ENCODE measurements at places on chromosomes 5 and 9.

- DNase-seq = no peak
These were observed 30.0 kb downstream of the PLPP7 start for GRCh38 chr9:131319486-131319885.

DNA sequence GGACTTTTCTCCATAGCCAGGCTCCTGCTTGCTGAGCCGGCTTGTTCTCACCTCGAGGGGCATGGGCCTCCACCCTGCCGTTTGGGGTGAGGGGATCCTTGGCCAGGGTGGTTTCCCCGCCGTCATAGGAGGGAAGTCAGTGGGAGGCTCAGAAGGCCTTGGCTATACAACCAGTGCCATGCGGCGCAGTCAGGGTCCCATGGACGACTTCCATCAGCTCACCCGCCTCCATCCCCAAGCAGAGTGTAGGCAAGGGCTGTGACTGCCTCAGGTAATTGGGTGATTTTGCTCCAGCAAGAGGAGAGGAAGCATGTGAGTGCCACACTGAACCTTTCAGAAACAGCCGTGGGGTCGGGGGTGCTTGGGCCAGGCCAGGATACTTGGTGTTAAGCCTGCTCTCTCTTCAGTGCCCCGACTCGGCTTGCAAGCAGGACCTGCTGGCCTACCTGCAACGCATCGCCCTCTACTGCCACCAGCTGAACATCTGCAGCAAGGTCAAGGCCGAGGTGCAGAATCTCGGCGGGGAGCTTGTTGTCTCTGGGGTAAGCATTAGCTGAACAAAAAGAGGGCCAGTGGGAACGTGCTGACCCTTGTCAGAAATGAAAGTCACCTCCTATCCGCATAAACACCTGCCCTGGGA, 57.2 kb upstream of the LRRTM2 start:
- DNase-seq = no peak

- DNase-seq = no peak
These were observed 123.5 kb upstream of the LMX1B start for GRCh38 chr9:126490214-126490631.

DNA sequence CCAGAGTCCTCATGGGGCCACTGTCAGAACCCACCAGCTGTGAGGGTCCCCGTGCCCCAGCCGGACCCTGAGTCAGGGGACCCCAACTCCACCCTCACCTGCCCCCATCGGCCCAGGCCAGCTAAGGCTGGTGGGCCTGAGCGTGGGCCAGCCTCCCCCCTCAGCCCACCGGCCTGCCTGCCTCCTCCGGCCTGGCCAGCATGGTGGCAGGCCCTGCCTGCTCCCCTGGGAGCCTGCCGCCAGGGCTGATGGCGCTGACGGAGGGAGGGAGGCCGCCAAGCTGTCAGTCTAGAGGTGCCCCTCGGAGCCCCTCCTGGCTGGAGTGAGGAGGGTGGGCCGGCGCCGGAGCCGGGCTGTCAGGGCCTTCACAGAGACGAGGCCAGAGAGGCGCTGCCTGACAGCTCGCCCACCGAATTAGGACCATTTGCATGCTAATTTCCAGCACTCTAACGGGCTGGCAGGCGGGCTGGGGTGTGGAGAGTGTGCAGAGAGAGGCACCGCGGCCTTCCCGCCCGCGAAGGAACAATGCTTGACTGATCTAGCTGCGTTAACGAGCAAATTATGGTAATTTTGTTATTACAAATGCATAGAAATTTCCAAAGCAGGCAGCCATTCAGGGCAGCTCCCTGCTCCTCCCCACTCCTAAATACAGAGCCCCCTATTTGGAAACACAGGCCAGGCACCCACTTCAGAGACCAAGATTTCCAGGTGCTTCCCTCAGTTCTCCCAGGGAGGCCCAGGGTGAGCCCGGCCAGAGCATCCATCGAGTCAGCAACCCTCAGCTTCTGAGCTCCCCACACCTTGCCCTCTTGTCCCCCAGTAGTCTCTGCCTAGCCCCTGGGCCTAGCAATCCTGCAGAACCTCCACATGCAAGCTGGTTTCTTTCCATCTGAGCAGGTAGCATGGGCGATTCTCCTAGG, 169.3 kb downstream of the PAX5 start:
- DNase-seq = no peak

- no peak for DNase-seq
These were observed 161.1 kb upstream of the PANK3 start for GRCh38 chr5:168740092-168740800.

- DNase-seq = no peak
These were observed 552.2 kb upstream of the RIOK2 start for GRCh38 chr5:97735209-97735608.

- DNase-seq = no peak
These were observed 33.5 kb upstream of the SHOC1 start for GRCh38 chr9:111828193-111828592.

Data from stimulated activated CD4-positive, alpha-beta T cell treated with anti-CD3 and anti-CD28 coated beads, Interleukin-1b, Interleukin-23, amount 100 ng/mL, for 1 hour (primary cell).